ENCODE measurements at places on chromosomes 6 and 20.

DNA sequence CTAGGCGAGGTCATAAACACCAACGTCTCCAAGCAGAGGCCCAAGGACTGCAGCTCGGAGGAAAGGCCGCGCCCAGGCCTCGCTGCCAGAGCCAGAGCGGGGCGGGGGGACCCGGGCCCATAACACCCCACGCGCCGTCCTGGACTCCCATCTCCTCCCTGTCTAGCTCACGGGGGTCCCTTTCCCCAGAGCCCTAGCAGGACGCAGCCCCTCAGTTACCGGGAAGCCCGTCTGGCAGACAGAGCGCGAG lies 44.9 kb downstream of the MDFI start:
- DNase-seq, result no peak

DNA sequence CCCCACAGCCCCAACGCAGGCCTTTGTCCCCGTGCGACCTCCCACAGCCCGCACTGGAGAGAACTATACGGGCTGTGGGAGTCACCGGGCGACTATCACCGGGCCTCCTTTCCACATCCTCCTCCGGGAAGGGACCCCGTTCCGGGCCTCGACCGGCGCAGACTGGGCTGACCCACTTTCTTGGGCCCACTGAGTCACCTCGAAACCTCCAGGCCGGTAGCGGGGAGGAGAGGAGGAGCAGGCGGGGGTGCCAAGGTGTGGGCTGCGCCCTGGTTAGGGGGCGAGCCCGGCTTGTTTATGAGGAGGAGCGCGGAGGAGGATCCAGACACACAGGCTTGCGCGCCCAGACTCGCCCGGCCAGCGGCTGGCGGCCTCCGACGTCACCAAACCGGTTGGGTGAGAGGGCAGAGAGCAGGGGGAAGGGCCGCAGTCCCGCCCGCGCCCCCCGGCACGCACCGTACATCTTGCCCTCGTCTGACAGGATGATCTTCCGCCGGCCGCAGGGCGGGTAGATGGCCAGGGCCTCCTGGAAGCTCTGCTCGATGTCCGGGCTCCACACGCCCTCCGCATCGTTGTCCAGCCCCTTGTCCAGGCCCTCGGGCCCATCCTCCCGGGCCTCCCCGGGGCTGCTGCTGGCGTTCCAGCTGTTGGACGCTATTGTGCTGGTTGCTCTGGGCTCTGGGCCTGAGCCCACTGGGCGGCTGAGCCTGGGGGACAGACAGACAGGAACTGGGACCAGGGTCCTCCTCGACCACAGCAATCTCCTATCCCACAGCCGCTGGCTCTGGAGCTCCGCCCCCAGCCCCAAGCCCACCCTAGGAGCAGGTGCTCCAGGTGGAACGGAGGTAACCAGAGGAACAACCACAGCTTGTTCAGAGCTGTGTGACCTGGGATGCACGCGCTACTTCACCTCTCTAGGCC lies 10.6 kb downstream of the TEAD3 start:
- no peak for DNase-seq

- DNase-seq, result peak; percentile 79
Measured at GRCh38 chr6:27188061-27188884, 59.2 kb upstream of the PRSS16 start.

DNA sequence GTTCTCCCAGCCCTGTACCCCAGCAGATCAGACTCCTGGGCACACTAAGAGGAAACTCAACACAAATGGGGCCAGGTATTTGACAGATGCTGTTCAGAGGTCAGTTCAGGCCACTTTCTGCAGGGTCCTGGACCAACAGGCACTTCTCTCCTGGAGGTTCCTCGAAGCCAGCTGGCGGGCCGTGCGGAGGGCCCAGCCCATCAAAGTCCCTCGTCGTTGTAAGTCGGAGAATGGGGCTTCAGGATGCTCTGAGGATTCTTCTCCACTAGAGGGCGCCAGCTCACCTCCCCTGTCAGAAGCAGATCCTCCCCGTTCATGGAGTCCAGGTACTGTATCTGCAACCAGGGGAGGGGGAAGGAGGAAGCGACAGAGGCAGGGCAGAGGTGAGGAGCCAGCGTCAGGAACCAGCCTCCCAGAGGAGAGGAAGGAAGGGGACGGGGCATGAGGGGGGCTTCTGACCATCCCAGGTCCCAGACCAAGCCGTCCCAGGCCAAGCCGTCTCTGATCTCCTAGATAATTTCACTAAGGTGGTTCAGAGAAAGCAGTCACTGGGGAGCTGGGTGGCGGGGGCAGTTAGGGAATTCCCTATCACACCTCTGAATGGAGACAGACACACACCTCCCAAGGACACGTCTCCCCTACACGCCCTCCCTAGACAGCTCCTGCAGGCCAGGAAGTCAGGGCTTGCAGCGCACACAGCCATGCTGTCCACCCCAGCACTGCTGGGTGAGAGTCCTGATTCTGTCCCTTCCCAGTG lies 11.7 kb upstream of the FAM83C start:
- DNase-seq, result peak; percentile 96

GRCh38 chr20:57473246-57474048 lies 51.5 kb downstream of the CTCFL start:
- no peak for DNase-seq

- no peak for DNase-seq
Measured at GRCh38 chr6:130371921-130372420, 6.2 kb downstream of the TMEM200A start.

Measured in SW480 (cell line).